ENCODE measurements at places on chromosomes 13 and 19. TPM values are rescaled to one million over a fixed set of nuclear protein-coding genes. Genes with fewer than 3 reads are reported as not detected.

The IQCN gene
- 1.8 TPM for total RNA-seq

The FBN3 gene
- not detected for total RNA-seq

The C19orf67 gene
- total RNA-seq = 0.17 TPM

The DYRK1B gene
- 17.7 TPM for total RNA-seq

The TSHZ3 gene
- 15.5 TPM for total RNA-seq

The TSSK6 gene
- 4.5 TPM for total RNA-seq

The ARHGAP45 gene
- 1.7 TPM for total RNA-seq

The ATP4A gene
- total RNA-seq = not detected

The CYP2A7 gene
- total RNA-seq = not detected

The SIGLEC8 gene
- total RNA-seq = not detected

The ZNF419 gene
- 13.7 TPM for total RNA-seq

The ZMYM5 gene
- 20.2 TPM for total RNA-seq

The CCL25 gene
- not detected for total RNA-seq

The SYT5 gene
- total RNA-seq = 0.15 TPM

The ZFR2 gene
- total RNA-seq = not detected

The TLE5 gene
- 180 TPM for total RNA-seq

The KLK14 gene
- total RNA-seq = 0.17 TPM

The VSTM1 gene
- not detected for total RNA-seq

The VAV1 gene
- not detected for total RNA-seq

The LAIR2 gene
- not detected for total RNA-seq

The PCDH20 gene
- total RNA-seq = not detected

The RXFP2 gene
- not detected for total RNA-seq

The KANK3 gene
- total RNA-seq = 0.15 TPM

The ITM2B gene
- total RNA-seq = 170 TPM

The CERS1 gene
- total RNA-seq = 0.29 TPM

The GJB2 gene
- 0.29 TPM for total RNA-seq

The USHBP1 gene
- total RNA-seq = 0.15 TPM

The ZNF888 gene
- total RNA-seq = 2.6 TPM

The ASF1B gene
- 11.9 TPM for total RNA-seq

The RNF17 gene
- 0.17 TPM for total RNA-seq

The SSC5D gene
- total RNA-seq = 14.4 TPM

Data from smooth muscle cell of trachea (primary cell).